ENCODE measurements at places on chromosomes 16 and 17.

DNA sequence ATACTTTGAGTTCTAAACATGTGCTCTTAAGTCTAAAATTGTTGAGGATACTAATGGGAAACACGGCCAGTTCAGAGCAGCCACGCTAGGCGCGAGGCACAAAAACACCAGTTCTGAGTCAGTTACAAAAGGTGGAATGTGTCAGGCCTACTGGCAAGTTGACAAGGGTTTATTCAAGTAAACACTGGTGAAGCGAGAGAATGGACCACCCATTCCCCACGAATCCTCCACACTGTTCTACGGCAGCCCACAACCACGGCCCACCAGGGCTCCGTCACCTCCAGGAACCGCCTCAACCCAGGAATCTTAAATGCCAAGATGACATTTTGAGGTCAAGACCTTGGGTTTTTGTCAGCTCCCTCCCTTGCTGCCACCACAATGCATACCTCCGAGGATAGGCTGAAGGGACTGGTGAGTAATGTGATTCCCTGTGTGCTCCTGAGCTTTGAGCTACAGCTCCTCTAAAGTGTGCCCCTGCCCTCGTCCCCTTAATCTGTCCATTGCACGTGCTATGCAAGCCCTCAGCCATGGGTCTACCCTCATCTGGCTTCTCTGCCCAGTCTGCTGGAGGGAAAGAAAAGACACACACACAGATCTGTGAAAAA lies 28.5 kb upstream of the TRAP1 start:
- no peak for DNase-seq

GRCh38 chr16:48965386-48965785 lies 316.3 kb downstream of the CBLN1 start:
- DNase-seq = no peak

DNA sequence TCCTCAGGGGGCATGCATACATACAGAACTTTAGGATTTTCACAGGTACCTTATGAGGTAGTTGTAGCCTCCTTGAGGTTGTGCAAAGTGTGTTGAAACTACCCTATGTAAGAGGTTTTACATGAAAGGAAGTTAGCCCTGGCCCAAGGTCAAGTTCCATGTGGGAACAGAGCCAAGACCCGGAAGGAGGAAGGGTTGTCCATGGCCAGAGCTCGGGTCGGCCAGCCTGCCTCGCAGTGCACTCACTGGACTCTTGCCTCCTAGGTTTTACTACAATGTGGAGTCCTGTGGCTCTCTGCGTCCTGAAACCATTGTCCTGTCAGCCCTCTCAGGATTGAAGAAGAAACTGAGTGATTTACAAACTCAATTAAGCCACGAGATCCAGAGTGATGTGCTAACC lies 8.2 kb downstream of the POLR2C start:
- no peak for DNase-seq

GRCh38 chr16:13770436-13770835 lies 149.5 kb upstream of the ERCC4 start:
- no peak for DNase-seq

GRCh38 chr17:1558401-1558800 lies 4.2 kb downstream of the PITPNA start:
- DNase-seq = no peak

GRCh38 chr17:75818326-75818885 lies 25.8 kb downstream of the UNC13D start:
- DNase-seq = no peak

DNA sequence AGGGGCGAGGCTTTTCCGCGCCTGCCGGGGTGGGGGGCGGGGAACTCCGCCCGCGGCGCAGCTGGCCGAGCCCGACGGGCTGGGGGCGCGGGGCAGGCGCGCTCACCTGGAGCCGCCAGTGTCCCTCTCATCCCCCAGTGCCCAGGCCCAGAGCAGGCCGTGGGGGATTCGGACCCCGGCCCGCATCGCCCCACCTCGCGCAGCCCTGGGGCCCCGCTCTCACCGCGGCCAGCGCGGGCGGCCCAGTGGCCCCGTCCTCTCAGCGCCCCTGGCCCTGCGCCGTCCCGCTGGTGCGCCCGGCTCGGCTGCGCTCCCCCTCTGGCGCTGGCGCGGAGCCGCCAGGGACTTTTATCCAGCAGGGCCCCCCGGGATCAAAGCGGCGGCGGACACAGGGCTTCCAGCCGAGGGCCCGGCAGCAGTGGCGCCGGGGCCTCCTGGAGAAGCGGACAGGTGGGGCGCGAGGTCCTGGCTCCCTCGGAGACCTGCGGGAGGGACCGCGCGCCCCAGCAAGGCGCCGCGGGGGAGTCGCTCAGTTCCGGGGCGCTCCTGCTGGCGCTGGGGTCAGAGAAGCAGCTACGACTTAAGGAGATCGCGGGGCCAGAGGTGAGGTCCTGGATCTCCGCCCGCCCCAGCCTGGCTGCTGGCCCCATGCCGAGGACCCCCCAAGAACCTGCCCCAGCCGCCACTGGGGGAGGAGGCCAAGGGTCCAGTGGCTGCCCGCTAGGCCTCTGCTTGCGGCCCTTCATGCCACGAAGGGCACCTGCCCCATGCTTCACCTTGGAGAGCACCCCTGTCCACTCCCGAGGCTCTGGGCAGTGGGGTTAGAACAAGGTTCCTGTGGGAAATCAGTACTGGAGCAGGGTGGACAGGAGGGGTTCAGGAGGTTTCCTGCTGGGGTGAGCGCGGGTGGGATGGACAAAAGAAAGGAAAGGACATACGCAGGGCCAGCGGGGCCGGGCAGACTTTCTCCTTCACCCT lies 823 bp upstream of the NOTUM start:
- DNase-seq = no peak

GRCh38 chr17:81479175-81480071 lies 33.2 kb downstream of the ACTG1 start:
- DNase-seq = no peak

GRCh38 chr17:76940738-76941350 lies 72.6 kb downstream of the MGAT5B start:
- no peak for DNase-seq

DNA sequence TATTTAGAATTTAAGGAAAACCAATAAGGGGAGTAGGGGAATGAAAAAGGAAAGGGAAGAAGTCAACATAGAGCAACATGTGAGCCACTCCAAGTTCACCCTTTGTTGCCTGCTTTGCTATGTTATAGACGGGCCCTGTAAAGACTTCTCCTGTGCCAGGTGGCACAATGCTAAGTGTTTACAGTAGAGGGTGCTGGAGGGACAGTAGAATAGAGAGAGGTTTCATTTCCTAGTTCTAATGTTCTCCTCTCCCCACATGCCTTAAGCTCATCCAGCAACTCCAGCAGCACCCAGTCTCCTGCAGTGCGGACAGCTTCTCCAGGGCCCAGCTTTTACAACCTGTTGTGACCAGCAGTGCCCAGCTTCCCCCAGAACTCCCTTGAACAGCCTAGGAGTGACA lies 468.0 kb downstream of the HS3ST3B1 start:
- DNase-seq = no peak

GRCh38 chr17:55708175-55708974 lies 14.3 kb downstream of the TMEM100 start:
- DNase-seq = no peak

DNA sequence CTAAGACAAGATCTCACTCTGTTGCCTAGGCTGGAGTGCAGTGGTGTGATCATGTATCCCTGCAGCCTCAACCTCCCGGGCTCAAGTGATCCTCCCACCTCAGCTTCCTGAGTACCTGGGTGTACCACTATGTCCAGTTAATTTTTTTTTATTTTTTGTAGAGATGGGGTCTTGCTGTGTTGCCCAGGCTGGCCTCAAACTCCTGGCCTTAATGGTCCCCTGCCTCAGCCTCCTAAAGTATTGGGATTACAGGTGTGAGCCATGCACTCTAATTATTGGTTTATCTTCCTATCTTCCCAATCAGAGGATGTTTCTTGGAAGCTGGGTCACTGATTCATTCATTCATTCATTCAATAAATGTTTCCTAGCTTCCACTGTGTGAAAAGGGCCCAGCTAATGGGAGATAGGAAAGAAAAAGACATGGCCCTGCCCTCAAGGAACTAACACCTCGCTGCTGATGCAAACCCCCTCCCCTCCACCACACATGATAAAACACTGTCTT lies 8.5 kb downstream of the ASPHD1 start:
- DNase-seq = no peak

DNA sequence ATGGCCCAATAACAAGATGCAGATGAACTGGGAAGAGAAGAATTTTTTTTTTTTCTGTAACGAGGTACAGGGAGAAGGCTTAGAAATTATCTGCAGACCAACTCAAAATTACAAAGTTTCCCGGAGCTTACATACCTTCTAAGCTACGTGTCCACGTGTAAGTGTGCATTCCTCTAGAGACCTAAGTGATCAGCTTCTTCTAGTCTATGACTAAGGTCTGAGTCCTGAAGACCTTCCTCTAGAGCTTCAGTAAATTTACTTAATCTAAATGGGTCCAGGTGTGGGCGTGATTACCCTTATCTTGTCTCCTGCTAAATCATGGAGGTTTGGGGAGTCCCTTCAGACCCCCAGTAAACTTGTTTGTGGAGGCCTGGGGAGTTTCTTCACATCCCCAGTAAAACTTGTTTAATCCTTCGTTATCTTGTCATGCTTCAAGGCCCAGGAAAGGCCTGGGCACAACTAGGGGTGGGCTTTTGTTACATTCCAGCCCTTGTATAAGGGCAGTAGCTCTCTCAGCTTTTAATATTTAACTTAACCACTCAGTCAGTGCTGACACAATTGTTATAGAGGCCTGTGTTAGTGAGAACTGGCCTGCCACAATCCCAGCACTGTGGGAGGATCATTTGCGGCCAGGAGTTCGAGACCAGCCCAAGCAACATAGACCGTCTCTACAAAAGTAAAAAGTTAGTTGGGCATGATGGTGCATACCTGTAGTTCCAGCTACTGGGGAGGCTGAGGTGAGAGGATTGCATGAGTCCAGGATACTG lies 342.3 kb downstream of the SNX29 start:
- no peak for DNase-seq

DNA sequence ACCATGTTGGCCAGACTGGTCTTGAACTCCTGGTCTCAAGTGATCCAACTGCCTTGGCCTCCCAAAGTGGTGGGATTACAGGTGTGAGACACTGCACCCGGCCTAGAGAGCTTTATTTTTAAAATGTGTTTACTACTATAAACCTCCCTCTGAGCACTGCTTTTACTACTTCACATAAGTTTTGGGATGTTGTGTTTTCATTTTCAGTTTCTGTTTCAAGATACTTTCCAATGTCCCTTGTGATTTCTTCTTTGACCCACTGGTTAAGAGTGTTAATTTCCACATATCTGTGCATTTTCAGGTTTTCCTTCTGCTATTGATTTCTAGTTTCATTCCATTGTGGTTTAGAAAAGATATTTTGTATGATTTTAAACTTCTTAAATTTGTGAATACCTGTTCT lies 74.4 kb downstream of the NETO2 start:
- DNase-seq = no peak

GRCh38 chr17:8066841-8067775 lies 20.4 kb downstream of the ALOX12B start:
- DNase-seq = no peak

DNA sequence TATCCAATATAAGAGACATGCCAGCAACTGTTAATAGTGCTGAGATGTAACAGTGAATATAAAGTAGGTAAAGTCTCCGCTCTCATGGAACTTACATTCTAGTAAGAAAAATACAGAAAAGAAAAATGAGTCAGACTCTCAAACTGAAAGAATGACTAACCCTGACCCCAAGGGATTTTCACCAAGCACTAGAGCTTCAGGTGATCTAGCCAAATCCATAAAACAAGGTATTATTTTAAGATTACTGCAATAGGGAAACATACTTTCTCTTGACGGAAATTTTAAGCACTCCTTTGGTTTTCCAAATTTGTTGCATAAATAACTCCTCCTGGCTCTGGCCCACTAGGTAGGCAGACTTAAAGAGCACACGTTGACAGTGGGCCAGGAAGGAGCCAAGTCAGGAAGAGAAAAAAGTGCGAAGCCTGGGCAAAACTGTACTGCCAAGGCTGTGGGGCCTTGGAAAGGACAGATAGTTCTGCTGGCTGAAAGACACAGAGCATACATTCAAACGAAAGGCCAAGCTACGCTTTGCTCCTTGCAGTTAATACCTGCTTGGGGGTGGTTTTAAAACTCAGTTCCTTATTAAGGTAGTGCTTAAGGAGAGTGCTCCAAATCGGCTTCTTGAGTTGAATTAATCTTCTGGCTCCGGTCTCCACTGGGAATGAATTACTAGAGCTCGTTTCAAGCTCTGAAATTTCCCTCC lies 1.4 kb downstream of the GOT2 start:
- no peak for DNase-seq

- DNase-seq = no peak
These were observed 237.7 kb downstream of the CDH13 start for GRCh38 chr16:82864332-82865040.

DNA sequence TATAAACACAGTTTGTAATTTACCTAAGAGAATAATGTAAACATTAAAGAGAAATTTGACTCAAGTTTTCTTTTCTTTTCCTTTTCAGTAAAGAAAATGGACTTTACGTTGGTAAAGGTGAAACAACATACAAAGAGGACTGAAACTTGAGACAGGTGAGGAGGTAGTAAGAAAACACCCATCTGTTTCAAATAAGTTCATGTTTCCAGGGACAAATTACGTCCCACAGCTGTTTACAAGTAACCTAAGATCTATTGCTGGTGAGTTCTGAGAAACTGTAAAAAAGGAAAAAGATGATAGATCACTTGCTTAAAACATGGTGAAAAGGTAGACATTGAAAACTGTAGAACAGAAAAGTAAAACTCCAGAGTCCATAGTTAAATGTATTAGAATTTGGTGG lies 4.8 kb upstream of the ABCA5 start:
- no peak for DNase-seq

DNA sequence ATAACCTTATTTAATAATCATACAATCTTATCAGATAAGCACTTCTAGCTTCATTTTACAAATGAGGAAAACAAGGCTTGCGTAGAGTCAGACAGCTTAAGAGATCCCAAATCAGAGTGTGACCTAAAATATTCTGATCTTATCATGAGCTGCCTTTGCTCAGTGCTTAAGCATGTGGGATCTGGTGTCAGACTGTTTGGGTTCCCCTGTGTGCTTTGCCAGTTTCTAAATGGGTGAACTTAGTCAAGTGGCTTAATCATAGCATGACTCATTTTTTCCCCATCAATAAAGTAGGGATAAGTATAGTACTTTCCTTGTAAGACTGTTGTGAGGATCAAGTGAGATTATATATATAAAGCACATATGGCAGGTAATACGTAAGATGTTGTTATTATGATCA lies 612.6 kb upstream of the C16orf82 start:
- no peak for DNase-seq

DNA sequence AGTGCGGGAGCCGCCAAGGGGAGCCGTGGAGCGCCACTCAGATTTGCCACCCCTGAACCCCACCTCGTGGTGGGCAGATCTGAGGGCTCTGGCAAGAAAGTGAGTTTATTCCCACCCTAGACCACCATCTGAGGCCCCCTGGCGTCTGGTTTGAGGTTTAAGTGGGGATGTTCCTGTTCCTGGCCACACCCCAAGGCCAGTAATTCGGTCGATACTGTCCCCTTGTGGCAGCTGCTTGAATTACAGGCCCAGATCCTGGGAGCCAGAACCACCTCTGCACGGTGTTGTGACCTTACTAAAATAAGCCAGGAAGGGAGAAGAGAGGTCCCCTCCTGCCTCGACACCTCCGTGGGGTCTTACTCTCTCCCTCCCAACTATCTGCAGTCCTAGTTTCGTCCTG lies 3.3 kb upstream of the LAT start:
- DNase-seq = peak; percentile 45

Measured in T-cell (primary cell).